ENCODE measurements at places on chromosomes 5 and 9.

DNA sequence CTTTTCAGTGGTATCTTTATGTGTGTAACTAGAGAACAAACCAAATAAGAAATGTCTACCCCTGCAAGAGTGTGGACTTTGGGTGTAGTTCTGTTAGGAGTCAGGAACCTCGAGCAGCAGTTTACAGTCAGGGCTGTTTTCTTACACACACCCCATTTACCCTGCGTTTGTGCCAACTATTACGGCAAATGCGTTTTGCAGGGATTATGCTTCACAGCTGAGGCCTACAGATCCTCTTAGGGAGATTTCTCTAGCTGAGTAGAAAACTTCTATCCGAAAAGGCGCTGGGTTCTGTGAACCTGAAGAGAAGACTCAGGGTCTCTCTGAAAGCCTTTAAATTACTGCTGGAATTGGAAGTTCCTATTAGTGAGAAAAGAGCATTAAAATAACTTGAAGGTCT is 51.4 kb downstream of the ACER2 start:
- no peak for DNase-seq

GRCh38 chr9:77614645-77615044 is 33.5 kb downstream of the GNA14 start:
- DNase-seq, result no peak

- DNase-seq, result no peak
Measured at GRCh38 chr5:31235381-31235780, 41.9 kb downstream of the CDH6 start.

- DNase-seq, result no peak
Measured at GRCh38 chr5:132528866-132529634, 14.3 kb downstream of the IL5 start.

DNA sequence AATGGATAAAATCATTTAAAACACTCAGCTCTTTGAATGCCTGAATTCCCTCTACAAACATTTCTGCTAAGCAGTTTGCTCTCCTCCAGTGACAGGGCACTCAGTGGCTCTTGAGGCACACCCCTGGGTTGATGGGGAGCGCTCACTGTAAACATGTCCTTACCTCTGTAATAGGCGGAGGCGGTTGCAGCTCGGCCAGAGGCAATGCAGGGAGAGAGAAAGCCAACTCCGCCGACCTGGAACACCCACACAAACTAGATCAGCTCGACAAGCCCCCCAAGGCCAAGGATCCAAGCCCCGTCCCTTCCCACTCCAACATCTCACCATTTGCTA is 329 bp downstream of the CDC23 start:
- DNase-seq, result no peak

- DNase-seq, result no peak
Measured at GRCh38 chr5:20113031-20113715, 125.2 kb upstream of the CDH18 start.

DNA sequence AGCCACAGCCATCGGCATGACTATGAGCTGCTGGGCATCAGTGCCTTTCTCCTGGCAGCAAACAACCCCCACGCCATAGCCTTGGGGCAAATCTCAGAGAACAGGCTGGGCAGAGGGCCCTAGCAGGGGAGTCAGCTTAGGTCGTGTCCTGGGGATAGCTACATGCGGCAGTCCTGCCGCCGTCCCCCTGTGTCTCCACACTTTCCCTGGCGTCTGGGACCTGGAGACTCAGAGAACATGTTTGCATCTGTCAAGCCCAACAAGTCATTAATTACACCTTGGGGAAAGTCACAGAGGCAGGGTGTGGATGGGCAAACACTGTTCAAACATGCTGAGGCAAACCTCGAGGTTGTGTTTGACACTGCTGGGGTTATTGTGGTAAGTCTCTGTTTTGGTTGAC is 123.6 kb downstream of the C5orf15 start:
- no peak for DNase-seq

DNA sequence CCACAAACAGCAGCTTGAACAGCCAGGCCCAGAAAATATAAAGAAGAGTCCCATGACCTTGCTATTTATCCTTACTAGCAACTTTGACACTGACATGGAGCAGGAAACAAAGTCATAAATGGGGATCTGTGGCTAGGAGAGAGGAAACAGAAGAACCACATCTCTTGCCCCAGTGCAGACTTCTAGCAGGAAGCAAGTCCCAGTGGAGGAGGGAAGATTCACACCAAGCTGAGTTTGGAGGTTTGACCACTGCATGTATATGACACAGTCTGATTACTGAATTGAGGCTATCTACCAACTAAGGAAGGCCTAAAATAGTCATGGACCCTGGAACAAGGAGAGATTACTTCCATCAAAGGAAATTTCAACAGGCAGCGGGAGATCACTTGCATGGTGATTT is 51.4 kb downstream of the CDH6 start:
- no peak for DNase-seq

- peak; percentile 33 for DNase-seq
Measured at GRCh38 chr9:72356041-72356582, 8.9 kb downstream of the ZFAND5 start.

DNA sequence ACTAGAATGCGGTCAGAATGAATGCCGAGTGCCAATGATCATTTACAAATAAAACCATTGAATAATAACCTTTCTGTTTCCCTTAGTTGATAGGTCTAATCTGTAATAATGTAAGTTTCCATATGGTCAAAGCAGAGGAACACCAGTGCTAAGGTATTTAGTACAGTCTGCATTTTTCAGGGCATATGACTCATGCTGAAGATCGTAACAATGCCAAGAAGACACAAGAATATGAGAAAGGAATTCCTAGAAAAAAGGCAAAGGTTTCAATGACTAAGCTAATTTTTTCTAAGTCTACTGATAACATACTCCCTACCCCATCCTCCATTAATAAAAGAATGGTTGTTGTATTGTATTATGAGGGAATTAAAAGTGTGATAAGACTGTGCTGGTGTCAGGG is 2.8 kb downstream of the OR1L8 start:
- no peak for DNase-seq

- no peak for DNase-seq
Measured at GRCh38 chr5:179554981-179555380, 4.6 kb downstream of the RUFY1 start.

DNA sequence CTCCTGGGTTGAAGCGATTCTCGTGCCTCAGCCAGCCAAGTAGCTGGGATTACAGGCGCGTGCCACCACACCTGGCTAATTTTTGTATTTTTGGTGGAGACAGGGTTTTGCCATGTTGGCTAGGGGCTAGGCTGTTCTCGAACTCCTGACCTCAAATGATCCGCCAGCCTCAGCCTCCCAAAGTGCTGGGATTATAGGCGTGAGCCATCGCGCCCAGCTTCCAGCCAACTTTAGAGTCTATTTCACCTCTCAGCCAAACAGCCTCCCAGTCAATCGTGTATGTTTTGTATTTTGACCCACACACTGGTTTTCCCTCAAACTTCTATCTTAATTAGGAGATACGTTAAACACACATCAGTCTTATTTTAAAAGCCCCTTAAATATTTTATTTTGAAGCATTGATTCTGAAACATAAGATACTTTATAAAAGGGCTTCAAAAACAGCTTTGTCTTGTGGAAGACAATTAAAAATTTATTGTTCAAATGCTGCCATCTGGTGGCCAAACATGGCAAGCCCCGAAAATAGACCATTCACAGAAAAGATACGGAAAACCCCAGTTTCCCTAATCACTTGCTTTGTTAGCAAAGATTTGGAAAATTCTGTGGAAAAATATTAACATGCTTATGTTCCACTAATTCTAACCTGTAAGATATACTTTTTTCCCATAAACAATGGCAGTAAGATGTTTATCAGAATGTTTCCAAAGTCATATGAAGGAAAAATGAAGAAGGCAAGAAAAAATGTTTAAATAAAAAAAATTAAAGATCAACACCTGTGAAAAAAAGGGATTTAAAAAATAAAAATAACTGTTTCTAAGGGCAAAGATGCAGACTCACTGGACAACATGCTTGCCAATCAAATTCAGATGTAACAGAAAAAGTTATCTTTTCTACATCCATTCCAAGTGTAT is 33.1 kb downstream of the APTX start:
- peak; percentile 48 for DNase-seq

DNA sequence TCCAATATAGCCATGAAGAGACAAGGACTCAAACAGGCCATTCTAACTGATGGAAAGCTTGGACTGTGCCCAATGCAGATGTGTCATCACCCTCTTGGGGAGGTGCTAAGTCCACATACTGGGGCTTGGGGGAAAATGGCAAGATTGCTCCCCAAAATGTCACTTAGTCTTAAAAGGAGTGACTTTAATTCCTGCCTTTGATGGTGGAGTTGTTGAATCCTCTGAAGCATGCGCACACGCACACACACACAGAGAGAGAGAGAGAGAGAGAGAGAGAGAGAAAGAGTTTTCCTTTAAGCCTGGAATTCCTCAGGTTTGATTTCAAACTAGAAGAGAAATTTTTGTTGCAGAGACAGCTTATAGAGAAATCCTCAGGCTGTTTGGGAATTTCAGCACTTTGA is 161.9 kb upstream of the GAS1 start:
- no peak for DNase-seq

GRCh38 chr9:14030375-14031059 is 283.4 kb downstream of the NFIB start:
- DNase-seq, result peak; percentile 88

DNA sequence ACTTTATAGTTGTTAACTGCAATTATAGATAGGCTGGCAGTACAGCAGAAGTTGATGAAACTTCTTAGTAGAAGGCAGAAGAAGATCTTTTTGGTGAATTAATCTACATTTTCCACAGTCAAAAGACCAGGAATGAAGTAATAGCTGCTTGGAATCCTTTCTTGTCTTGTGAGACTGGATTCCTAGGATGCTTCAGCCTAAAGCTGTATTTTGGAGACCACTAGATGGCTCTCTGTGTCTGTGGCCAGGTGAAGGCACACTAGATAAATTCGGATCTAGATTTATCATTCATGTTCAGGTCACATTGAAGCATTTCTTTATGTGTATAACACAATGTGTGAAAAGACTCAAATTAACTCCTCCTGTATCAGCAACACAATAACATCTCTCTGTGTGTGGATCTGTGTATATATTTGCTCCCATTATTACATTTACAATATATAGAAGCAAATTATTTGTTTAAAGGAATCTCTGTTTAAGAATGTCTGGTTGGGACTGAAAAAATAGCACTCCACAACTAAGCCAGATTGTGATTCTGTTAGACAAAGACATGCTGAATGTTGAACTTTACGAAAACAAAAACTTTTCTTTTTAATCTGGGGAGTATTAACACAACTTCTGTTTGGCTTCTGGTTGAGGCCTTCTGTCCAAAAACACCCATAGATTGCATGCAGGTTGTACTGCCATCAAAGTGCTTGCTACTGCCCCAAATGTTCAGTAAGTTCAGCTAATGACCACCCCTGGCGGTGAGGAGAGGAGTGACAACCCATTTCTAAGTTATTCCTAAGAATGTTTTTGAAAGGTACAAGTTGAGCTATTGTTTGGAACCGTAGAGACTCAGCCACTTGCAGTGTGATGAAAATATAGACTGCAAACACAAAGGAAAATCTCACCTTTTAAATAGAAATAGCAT is 10.6 kb downstream of the GRIN3A start:
- no peak for DNase-seq

- no peak for DNase-seq
Measured at GRCh38 chr9:18907927-18908625, 124.9 kb downstream of the SAXO1 start.

DNA sequence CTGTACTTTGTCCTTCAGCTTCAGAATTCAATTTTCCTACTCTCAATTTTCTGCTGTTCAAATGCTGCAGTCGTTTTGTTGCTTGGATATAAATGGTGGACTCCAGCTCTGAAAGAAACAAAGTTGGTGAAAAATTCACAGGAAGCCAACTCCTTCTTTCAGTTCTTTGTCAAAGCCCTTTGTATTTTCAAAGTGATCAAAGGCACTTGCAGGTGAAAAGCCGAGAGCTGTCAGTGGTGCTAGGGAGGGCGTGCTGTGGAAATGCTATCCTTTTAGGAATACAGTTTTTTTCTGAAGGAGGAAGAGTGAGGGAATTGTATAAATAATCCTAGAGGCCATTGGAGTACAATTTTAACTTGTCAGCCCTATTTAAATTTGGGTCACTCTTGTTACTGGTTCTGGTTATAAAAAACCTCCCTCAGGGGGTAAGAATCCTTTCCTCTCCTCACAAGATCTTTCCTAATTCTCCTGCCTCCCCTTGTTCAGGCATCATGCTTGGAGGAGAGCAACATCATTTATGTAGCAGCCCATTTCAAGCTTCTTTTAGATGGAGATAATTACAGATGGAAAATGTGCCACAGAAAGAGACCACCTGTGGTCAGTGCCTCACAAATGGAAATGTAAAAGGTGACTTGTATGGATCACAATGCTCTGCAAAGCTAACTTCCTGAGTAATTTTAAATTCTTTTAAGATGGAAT is 62.5 kb upstream of the GHR start:
- DNase-seq, result no peak

DNA sequence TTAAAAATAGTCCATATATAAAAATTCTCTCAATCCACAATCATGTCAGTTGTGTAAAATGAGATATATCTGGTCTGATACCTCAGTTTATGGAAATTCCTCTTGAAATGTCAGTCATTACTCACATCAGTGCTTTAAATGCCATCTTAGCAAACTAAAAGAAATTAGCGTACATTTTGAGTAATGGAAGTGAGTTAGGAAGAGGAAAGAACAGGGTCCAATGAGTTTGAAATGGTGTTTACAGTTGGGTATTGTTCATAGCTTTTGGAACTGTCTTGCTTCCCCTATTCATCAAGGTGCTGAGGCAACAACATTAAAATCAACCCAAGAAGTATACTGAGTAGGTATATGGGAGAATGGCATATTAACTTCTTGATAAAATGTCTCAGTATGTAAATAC is 8.7 kb upstream of the MTX3 start:
- DNase-seq, result no peak

DNA sequence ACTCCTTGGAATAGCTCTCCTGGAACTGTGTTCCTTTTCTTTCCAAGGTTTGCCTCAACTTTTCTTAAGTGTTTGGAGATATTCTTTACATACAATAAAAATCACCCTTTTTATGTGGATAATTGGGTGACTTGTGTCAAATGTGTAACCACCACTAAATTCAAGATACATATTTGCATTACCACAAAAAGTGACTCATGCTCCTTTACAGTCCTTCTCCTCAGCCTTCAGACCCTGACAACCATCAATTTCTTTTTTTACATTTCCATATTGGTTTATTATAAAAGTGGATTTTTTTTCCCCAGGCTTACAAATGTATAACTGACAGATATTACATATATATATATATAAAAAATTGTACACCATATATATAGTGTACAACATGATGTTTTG is 372.0 kb upstream of the KCNN2 start:
- no peak for DNase-seq

DNA sequence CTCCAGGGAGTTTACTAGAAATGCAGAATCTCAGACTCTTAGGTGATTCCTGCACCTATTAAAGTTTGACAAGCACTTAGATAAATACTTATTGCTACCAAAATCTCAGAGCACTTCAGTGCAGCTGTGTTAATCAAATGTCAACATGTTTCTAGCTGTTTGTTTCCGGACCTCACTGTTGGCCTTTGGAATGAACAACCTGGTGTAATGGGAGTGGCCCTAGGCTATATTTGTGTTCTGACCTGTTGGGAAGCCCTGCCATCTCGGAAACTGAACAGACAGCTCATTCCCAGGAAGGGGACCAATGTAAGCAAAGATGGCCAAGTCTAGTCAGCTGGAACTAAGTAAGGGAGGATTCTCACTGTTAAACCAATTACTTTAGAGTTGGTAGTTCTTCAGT is 145.0 kb upstream of the SLC28A3 start:
- DNase-seq, result no peak

Data from right lung (tissue), 10 donors.